ENCODE measurements at places on chromosomes 16 and 17.

DNA sequence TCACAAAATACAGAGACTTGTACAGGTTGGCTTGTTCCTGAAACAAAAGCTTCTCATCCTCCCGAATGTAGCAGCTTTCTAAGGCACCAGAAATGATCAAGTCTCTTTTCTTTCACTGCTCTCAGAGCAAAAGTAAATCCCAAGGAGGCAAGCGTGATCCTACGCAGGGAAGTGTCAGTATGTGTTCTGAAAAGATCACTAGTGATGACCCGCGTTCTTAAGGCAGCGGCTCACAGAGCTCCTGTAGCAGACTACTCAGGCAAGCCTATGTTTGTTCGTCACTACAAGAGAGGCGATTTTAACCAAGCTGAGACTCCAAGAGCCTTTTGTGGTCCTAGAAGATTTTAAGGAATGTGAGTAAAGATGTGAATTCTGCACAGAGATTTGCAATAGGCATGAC lies 34.5 kb downstream of the WIPI1 start:
- DNase-seq: no peak

DNA sequence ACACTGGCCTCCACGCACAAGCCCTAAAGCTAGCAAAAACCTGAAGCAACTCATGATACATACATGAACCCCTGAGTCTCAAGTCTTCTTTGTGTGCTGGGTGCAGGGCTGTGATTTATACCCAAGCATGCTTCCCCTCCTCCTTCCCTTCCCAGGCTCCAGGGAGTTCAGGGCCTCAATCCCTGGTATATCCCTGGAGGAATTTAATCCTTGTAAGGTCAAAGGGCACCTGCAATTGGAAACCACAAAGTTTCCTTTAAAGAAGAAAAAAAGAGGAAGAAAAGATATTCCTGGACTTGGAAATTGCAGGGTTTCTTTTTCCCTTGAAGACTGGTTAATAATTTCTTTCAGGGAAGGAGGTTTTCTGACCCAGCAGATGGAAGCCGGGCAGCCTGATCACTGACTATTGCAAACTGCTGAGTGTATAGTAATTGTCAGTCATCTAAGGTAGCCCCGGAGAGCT lies 182.3 kb downstream of the AATF start:
- no peak for DNase-seq

DNA sequence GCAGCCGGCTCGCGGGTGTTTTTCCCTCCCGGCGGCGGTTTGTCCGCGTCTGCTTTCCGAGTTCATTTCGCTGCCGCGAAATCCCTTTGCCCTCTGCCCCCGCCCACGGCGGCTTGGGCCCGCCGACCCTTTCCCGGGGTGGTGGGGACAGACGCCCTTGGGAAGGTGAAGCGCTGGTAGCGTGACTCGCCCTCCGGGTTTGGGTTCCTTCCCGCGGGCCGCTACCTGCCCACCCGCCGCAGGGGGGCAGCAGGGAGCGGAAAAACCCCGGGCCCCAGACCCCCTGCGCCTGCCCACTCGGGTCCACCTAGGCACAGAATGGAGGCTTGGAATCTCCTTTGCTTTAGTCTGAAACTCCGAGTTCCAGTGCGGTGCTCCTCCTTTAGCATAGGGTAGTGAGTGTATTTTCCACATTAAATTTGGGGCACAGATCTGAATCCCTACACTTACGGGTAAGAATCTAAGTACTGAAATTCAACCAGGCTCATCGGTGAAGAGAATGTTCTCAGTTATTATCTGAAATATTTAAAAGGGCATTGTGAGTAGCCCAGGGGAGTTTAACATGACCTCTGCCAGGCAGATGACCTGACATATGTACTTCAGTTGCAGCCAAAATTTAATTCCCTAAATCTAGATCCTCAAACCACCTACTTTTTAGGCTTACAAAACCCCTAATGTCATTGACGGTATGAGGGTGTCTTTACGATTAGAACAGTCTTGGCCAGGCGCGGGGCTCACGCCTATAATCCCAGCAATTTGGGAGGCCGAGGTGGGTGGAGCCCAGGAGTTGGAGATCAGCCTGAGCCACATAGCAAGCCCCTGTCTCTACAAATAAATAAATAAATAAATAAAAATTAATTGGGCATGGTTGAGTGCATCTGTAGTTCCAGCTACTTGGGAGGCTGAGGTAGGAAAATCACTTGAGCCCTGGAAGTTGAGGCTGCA lies 1.0 kb downstream of the NME2 start:
- peak; percentile 72 for DNase-seq

DNA sequence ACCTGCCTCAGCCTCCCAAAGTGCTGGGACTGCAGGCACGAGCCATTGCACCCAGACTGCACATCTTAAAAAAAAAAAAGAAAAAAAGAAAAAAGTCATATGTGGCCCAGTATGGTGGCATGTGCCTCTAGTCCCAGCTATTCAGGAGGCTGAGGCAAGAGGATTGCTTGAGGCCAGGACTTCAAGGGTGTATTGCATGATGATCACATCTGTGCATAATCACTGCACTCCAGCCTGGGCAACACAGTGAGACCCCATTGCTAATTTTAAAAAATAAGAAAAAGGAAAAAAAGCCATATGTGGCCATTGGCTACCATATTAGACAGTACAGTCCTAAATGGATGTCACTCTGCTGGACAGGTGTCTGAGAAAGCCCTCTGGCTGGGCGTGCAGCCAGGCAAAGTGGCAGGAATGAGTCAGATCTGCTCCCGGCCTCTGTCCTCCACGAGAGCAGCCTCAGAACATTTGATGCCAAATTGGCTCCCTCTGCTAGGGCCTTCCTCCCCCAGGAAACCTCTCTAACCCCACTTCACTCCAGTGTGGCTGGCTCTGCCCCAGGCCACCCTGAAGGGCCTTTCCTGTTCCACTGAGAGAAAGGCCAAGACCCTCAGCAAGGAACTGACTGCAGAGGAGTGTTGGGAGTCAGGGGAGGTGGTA lies 14.7 kb downstream of the CA7 start:
- DNase-seq: no peak

- DNase-seq: no peak
Measured at GRCh38 chr17:63309021-63309420, 137.1 kb downstream of the CYB561 start.

- DNase-seq: peak; percentile 52
Measured at GRCh38 chr16:3058139-3059030, 7.1 kb upstream of the IL32 start.

GRCh38 chr16:7597677-7598076 lies 265.0 kb downstream of the RBFOX1 start:
- DNase-seq: no peak

- no peak for DNase-seq
Measured at GRCh38 chr16:65308506-65308905, 186.6 kb upstream of the CDH11 start.

- no peak for DNase-seq
Measured at GRCh38 chr16:27330542-27330941, 16.8 kb downstream of the IL4R start.

- no peak for DNase-seq
Measured at GRCh38 chr17:39938140-39938869, 10.8 kb downstream of the LRRC3C start.

GRCh38 chr16:66254751-66255150 lies 111.7 kb upstream of the CDH5 start:
- no peak for DNase-seq

All from head of caudate nucleus (tissue), 42 donors.